ENCODE measurements at places on chromosomes 5 and 9. TPM values are rescaled to one million over a fixed set of nuclear protein-coding genes. Genes with fewer than 3 reads are reported as not detected.

The FXN gene
- polyA plus RNA-seq = 11.5 TPM

DNA sequence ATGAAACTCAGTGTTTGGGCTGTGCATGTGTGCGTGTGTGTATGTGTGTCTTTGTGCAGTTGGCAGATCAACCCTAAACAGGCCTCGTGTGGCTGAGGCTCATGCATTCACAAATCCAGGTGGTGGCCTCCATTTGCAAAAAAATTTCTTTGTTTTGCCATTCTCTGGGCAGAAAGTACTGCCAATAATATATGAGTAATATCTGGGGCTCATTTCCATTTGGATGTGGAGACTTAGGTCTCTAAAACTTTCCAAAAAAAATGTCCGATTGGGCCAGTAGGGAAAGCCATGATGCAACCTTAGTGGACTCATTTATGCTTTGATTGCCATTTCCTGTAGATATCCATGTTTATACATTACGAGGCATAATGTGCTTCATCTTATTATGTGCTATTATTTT lies 77.9 kb upstream of the RPS23 start:
- no peak for DNase-seq

DNA sequence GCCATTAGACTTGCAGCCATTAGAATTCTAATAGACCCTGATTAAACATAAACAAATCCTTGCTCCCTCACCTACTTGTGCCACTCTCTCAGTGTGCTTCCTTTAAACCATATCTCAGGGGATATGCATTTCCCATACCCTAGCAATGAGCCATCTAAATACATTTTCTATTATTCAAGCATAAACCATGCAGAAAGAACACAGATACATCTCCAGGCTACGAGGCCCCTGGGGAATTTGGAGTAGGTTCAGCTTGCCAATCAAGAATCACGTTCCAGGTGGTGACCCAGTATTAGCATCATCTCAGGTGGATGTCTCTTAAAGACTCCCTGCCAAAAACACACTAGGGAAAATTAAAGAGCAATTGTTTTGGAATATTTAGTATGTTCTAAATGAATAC lies 93.0 kb upstream of the CCL21 start:
- no peak for DNase-seq

- no peak for DNase-seq
Observed at GRCh38 chr5:19986031-19986619, 1.9 kb downstream of the CDH18 start.

The GMCL2 gene
- not detected for polyA plus RNA-seq

The FYB1 gene
- 1.7 TPM for polyA plus RNA-seq

The IFNA2 gene
- not detected for polyA plus RNA-seq

The PCDHA7 gene
- 0.06 TPM for polyA plus RNA-seq

- DNase-seq = no peak
Observed at GRCh38 chr5:42579320-42579719, 156.1 kb downstream of the GHR start.

The NKD2 gene
- 2.4 TPM for polyA plus RNA-seq
